ENCODE measurements at places on chromosomes 5 and 9.

- no peak for DNase-seq
Observed at GRCh38 chr5:96926276-96926675, 9.6 kb upstream of the LNPEP start.

DNA sequence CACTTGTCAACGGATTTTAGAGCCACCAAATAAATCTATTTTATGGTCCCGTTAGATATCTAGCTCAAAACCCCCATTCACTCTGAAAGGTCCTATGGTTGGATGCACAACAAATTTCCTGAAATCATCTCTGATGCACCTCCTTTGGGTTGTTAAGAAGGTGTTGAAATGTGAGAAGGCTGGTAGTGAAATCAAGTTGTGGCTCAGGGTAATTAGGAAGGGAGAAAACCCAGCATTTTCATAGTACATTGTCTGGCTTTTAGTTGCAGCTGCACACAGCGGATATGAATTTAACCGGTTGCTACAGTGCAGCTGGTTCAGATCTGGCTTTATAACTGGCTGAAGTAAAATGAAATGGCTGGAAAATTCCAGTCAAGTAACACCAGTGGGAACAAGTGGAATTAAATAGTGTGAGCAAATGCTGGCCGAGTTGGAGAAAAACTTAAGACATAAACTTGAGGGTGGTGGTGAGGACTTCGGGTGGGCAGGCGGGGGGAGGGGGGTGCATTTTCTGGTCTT is 17.6 kb downstream of the RGMB start:
- DNase-seq = no peak

- no peak for DNase-seq
Observed at GRCh38 chr5:53488195-53488722, 7.8 kb downstream of the FST start.

DNA sequence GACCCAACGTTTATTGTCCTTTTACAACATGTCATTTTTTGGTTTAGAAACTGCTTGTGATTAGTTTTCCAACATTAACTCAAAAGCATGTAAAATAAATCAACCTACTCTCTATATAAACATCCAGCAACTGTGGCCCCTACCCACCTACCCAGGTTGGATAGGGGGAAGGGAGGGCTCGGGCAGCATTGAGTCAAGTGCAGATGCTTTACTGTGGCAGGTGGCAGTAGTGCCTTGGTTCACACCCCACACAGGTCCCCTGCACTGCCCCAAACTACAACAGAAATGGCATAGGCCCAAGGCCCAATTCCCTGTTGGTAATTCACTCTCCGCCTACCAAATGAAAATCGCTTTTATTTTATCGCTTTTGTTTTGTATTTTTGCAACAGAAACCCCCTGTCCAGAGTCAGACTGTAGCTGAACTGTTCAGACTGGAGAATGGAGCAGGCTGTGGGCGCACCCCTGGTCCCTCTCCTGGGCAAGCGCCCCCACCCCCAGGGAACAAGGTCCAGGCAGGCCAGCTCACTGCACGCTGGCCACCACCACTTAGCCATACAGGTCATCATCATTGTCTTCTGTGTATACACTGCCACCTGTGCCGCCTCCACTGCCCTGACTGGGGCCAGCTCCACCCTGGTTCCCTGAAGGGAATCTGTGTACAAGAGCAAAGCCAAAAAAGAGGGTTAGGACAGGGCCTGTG is 15.7 kb downstream of the VCP start:
- DNase-seq = no peak

DNA sequence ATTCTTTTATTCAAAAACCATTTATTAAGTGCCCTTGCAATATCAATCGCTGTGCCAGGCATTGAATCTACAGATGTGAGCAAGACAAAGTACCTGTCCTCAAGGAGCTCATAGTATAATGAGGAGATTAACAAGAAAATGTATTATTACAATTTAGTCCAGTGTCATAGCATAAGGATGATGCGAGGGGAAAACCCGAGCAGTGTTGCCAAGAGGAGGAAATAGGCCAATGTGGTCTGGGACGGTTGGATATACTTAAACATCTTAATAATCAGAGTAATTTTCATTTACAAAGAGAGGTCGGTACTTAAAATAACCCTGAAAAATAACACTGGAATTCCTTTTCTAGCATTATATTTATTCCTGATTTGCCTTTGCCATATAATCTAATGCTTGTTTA is 18.5 kb downstream of the CD274 start:
- no peak for DNase-seq

GRCh38 chr5:35233121-35233520 is 2.8 kb upstream of the PRLR start:
- no peak for DNase-seq

- no peak for DNase-seq
Observed at GRCh38 chr9:25427898-25428297, 250.3 kb downstream of the TUSC1 start.

- peak; percentile 65 for DNase-seq
Observed at GRCh38 chr5:172640822-172641358, at the start of gene NEURL1B. Gene NEURL1B, plus strand, starts transcription at chr5:172641263. Its CDS starts 144 bp downstream, at chr5:172641407.

DNA sequence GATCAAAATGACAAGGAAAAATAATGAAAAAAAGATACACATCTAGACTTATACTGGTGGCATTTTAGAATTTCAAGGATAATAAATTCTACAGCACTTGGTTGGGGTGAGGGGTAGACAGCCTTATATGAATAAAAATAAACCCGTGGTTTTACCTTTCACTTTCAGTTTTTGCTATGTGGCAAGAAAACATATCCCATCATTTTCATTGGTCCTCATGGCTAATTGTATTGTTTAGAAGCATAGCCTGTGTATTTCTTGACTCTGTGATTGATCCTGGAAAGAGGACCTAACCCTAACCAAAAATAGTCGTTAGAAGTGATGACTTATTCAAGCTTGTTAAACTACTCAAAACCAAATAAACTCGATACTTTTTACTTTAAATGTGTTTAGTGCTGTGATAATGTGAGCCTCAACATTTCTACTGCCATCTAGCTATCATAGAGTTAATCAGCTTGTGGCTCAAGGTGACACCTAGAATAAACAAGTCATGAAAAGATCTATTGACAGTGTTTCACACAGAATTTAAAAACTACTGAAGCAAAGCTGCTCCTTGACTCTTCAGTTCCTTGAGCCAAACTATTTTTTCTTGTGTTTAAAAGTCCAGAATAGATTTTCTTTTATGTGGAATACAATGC is 153.3 kb upstream of the IZUMO3 start:
- DNase-seq = no peak

DNA sequence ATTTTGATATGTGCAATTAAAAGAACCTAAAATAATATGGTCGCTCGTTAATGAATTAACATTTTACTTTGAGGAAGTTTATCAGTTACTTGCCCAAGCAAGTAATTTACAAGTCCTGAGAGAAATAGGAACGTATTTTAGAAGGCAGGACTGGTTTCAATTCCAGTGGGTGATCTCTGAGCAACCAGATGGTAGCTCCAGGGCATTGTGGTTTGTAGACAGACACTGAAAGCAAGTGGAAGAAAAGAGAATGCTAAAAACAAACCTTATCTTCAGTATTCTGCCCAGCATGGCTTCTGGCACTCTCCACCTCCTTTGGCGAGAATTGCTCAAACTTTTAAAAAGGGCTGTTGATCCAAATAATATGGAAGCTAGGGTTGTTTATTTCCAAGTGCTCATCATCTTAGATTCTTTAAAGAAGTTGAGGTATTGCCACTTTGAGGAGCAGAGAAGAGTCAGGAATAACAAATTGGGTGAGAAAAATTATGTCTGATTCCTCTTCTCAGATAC is 31.8 kb upstream of the ERAP2 start:
- no peak for DNase-seq

DNA sequence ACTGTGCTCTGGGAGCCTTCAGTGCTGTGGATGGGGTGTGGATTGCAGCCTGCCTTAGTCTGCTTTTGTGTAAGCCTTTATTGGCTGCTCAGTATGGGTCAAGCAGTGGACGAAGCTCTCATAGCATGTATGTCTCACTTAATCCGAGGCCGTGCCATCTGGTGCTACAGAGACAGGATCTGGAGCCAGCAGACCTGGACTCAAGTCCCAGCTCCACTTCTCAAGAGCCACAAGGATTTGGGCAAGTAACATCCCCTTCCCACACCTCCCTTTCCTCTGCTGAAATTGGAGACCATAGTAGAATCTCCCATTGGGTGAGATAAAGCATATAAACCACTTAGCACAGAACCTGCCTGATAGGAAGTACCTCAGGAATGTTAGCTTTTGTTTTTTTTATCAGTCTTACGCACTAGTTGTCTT is 23.4 kb upstream of the LECT2 start:
- no peak for DNase-seq

DNA sequence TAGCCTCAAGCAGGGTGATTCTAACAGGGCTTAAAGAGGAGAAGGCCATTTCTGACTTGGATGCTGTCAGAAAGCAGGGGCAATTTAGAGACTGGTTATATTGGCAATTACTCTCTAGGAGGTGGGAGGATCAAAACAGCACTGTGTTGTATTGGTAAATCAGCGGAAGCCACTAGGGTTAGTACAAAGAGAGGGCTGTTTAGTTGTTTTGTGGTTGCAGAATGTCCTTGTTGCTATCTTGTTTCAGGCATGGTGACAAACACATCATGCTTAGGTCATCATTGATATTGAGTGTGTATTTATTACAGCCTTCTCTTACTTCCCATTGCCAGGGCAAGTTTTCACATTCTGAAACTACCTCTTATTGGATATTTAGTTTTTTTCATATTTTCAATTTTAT is 165.3 kb downstream of the TAF11L14 start:
- no peak for DNase-seq

DNA sequence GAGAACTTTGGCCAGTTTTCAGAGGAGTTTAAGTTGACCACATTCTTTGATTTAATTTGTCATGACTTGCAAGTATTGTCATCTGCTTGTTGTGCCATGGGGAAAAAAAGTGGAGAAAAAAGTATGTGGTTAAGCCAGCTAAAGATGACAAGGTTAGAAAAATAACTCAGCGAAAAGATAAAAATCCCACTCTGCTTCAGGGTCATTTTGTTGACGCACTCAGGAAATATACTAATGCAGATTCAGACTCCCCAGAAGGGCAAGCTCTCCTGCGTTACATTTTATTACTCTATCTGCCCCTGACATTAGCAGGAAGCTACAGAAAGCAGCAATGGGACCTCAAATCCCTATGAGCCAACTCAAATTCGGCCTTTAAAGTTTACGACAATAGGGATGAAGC is 27.6 kb upstream of the TESK1 start:
- no peak for DNase-seq

DNA sequence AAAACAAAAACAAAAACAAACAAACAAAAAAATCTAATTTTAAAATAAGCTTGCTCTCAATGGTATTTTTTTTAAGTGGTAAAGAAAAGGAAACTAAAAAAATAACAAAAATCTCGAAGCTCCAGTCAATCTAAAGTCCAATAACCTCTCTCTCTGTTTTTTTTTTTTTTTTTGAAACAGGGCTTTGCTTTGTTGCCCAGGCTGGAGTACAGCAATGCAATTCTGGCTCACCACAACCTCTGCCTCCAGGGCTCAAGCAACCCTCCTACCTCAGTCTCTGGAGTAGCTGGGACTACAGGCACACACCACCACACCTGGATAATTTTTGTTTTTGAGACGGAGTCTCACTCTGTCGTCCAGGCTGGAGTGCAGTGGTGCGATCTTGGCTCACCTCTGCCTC is 25.9 kb upstream of the GLDC start:
- DNase-seq = no peak

DNA sequence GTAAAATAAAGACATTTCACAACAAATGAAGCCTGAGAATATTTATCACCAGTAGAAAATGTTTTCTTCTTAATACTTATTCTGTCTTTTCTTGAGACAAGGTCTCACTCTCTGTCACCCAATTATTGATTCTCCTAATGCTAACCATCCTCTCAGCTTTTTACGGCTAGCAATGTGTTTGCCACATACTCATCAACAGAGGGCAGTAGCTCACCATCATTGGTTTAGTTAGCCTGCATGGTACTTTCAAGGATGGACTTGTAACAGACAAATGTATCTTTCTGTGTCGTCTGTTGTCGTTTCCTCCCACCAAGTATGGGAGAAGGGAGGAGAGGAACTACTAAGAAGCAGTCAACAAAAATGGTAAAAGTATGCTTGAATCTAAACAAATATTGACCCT is 5.9 kb upstream of the ACO1 start:
- peak; percentile 34 for DNase-seq

GRCh38 chr5:75545131-75545530 is 33.4 kb downstream of the POLK start:
- no peak for DNase-seq
